Fibroblast of upper back skin (primary cell): ENCODE measurements at places on chromosomes 7 and 10.
A peak's percentile ranks its signal among the peaks of the same experiment; 100 is the strongest.

GRCh38 chr10:112793202-112793921 lies 156.7 kb upstream of the TCF7L2 start:
- DNase-seq, result peak; percentile 36

- DNase-seq, result no peak
Measured at GRCh38 chr7:14842523-14842922, 60.0 kb downstream of the DGKB start.

GRCh38 chr7:114365791-114366190 lies 48.8 kb upstream of the FOXP2 start:
- DNase-seq, result peak; percentile 48

GRCh38 chr10:58641095-58641531 lies 128.4 kb downstream of the BICC1 start:
- peak; percentile 100 for DNase-seq

DNA sequence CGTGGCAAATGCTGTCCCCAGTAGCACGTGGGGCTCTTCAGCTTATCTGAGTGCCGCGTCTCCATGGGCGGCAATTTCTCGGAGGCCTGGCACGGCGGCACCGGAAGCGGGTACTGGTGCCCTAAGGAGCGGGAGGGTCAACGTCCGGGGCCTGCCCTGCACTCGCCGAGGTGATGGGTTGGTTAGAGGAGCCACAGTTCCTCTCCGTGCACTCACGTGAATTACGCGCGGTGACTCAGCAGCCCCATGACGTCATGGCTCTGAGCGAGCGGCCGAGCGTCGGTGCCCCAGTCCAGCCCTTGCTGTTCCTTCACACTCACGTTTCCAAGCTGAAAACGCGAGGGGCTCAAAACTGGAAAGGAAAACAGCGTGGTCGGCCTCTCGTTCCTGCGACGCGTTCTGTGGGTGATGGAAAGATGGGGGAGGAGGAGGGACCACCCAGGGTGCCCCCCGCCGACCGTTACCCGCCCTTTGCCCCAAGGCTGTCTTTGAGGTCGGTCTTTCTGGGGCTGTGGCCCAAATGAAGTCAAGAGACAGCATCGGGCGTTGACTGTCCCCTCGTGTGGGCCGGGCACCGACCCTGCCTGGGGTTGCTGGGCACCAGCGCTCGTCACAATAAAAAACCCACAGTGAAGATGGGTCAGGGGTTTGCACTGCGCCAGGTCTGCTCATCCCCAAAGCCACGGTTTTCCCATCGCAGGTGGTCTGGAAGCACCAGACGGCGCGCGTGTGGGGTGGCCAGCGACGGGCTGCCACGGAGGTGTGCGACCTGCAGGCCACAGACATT lies 70.4 kb upstream of the CFAP46 start:
- DNase-seq, result no peak

GRCh38 chr7:131511774-131512535 lies 44.5 kb downstream of the PODXL start:
- no peak for DNase-seq

GRCh38 chr7:79495544-79496272 lies 42.2 kb upstream of the MAGI2 start:
- DNase-seq, result peak; percentile 99

GRCh38 chr10:43039624-43040481 lies 37.0 kb upstream of the RET start:
- no peak for DNase-seq

DNA sequence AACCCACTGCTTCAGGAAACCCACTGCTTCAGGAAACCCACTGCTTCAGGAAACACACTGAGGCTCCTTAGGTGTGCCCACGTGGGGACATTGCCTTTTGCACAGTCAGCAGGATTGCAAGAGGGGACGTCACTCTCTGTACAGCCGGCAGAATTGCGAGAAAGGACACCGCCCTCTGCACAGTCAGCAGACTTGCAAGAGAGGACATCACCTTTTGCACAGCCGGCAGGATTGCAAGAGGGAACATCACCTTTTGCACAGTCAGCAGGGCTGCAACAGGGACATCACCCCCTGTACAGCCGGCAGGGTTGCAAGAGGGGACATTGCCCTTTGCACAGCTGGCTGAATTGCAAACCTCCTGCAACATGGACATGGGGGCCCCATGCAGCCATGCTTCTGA lies 407.6 kb downstream of the GLRX3 start:
- no peak for DNase-seq

DNA sequence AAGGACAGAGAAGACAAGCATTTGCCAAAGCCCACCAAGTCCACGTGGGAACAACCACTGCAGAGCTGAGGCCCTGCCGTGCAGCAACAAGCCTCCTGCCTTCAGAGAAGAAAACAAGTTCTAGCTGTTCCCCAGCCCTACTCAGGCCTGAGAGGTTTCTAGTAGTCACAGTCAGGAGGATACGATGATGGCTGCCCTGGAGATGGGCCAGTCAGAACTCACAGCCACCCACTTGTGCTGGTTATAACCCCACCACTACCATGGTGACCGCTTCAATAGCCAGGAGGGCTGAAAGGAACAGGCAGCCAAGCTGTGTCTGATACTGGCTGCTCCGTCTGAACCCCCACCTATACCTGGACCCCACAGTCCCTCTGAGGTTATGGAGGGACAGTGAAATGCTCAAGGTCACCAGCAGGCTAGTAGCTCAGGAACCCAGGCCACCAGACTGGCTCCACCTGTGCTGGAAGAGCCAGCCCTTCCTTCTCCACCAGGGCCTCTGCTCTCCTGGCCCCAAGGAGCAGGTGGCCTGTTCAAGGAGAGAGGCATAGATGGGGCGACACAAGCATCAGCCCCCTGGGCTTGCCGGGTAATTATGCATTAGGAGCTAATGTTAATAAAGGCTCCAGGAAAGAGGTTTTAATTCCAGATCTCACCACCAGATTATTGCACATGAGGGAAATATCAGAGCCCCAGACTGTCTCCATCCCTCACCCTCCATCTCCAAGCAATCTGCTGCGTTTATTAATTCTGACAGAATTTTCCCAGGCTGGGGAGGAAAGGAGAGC lies 125.8 kb upstream of the PCBD1 start:
- no peak for DNase-seq

DNA sequence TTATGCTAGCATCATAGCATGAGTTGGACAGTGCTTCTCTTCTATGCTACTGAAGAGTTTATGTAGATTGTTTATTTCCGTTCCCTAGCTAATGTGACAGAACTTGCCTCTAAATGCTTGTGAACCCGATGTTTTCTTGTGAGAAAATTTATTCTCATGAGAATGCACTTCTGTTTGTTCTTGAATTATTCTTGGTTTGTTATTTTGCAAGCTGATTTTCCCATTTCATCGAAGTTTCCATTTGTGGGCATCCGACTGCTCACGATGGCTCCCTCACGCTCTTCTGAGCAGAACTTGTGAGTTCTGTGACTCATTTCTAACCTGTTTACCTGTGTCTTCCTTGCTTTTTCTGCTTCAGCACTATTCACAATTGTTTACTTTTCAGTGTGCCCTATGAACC lies 59.9 kb downstream of the WDFY4 start:
- DNase-seq, result no peak

- DNase-seq, result no peak
Measured at GRCh38 chr10:47451273-47451997, 32.5 kb downstream of the ANXA8 start.

DNA sequence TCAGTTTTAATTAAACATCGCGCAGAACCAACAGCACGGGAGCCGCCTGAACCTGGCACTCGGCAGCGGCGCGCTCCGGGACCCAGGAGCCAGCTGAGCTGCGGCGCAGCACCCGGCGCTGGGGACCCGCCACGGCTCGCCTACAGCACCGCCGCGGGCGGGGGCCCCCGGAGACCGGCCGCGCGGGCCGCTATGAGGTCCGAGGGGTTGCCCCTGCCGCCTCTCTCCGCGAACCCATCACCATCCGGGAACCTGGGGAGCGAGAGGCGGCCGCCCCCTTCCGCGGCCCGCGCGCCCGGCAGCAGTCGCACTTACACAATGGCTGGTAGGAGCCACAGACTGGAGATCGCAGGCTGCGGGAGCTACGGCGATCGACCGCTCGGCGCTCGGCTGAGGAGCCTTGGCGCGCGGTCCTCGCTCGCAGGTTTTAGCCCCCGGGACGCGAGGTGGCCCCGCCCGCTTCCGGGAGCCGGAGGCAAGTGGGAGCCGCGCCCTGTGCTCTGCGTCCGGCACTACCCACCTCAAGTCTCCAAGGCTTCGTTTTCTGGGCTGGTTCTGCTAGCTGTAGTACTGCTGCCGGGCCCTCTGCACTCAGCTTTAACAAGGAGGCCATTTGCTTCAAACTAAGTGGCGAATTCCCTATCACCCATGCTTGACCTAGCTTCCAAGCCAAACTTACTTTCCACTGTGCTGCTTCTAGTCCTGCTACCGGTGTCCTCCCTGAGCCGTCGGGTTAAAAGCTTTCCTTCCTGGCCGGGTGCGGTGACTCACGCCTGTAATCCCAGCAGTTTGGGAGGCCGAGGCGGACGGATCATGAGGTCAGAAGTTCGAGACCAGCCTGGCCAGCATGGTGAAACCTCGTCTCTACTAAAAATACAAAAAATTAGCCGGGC lies at the start of gene TPK1:
TSS of gene TPK1 (minus strand) at position 402 of the 893 bp plus-strand sequence. CDS start 451 bp downstream, outside the sequence.
- DNase-seq, result peak; percentile 90

GRCh38 chr7:16135658-16136057 lies 285.7 kb downstream of the CRPPA start:
- DNase-seq, result peak; percentile 78

- DNase-seq, result no peak
Measured at GRCh38 chr7:20556091-20556490, 59.4 kb upstream of the ABCB5 start.

GRCh38 chr7:50713123-50713965 lies 69.4 kb downstream of the GRB10 start:
- DNase-seq, result no peak

DNA sequence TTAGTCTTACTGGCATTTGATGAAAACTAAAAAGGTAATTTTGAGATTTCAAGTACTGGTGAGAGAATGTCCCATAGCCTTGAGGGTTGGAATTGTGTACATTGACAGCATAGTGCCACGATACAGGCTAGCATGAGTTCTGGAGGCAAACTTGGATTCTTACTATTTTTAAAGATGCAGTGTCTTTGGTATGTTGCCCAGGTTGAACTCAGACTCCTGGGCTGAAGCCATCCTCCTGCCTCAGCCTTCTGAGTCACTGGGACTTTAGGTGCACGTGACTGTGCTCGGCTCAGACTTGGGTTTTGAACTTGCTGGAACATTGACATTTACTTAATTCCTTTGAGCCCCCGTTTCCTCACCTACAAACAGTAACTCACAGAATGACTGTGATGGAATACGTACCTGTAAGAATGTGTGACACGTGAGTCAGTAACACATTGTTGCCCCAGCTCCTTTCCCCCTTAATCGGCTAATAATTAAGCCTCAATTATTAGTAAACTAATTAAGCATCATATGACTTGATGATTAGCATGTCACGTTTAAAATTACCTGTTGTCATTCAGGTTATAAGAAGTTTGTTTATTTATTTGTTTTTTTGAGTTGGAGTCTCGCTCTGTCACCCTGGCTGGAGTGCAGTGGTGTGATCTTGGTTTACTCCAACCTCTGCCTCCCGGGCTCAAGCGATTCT lies 10.6 kb downstream of the DNAJB6 start:
- peak; percentile 79 for DNase-seq

DNA sequence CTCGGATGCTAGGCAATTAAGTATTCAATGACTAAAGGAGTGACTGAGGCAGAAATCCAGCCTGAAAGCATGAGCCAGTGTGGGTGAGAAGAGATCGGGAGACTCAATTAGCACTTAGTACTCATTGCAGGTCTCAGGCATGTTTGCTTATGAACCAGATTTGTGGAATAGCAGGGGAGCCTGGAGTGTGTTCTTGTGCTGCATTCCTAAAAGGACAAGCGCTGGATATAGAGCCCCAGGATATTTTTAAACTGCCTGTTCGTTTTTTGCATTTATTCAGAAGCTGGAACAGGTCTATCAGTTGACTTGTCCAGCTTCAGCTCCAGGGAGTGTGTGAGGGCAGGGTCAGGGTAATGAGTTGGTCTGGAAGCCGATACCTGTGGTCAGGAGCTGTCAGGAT lies 120.3 kb downstream of the BMPER start:
- no peak for DNase-seq

DNA sequence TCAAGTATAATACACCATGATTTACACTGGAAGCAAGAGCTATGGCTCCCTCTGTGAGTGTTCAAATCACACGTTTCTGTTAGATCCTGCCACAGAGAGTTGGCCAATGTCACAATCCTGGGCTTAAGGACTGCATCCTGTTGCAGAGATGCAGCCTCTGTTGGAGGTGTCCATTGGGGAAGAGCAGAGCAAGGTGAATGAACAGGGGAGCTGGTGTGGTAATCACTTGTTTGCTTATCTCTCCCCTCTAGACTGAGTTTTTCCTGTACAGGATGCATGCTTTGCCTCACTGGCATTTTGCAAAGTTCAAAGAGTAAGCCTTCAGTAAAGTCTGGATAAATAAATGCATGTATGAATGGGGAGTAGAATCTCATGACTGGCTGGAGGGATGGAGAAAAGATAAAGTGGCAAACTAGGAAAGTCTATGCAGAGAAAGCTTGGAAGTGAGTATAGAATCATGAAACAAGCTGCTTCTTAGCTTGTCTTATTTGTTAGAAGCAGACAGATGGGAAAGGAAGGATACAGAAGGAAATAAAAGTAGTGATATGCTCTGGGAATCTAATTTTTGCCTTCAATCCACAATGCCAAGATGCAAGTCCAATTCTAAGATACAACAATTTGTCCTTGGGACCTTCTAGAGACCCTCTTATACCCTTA lies 605.9 kb downstream of the KCNMA1 start:
- no peak for DNase-seq

GRCh38 chr7:30246392-30246791 lies 38.0 kb upstream of the ZNRF2 start:
- DNase-seq, result no peak

DNA sequence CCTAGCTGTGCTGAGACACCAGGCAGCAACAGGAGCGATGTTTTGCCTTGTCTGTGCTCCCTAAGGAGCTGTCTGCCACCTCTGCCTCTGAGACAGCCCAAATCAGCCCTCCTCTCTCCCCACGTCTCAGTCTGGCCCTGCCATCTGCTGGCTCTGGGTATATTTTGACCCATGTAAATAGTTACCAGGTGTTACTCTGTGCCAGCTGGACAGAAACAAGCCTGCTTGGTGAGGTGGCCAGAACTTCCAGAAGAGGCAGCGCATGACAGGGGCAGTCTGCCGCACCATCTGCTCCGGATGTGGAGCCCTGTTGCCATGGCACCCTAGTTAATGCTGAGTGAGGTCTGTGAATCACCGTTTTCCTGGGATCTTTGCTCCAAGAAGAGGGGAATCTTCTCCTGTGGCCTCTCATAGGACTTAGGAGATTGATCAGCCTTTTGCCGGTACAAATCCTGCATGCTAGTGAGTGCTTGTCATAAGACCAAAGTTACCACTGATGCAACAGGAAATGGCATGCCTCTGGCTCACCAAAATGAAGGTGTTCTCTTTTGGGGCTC lies 31.8 kb downstream of the GSTO2 start:
- peak; percentile 98 for DNase-seq

- no peak for DNase-seq
Measured at GRCh38 chr10:13448216-13448615, 80.6 kb downstream of the BEND7 start.

- peak; percentile 52 for DNase-seq
Measured at GRCh38 chr7:96300502-96300901, 21.4 kb downstream of the SLC25A13 start.

- DNase-seq, result peak; percentile 19
Measured at GRCh38 chr7:14018751-14019150, 29.3 kb upstream of the ETV1 start.

GRCh38 chr10:62687230-62687748 lies 117.2 kb upstream of the ADO start:
- DNase-seq, result peak; percentile 22

- DNase-seq, result peak; percentile 46
Measured at GRCh38 chr7:76220185-76221057, 18.7 kb downstream of the SRRM3 start.

- DNase-seq, result no peak
Measured at GRCh38 chr10:49141541-49142332, 7.9 kb upstream of the FAM170B start.
